ENCODE measurements at places on chromosomes 4 and X.

GRCh38 chrX:139506333-139506732 is 24.2 kb upstream of the F9 start:
- no peak for DNase-seq

DNA sequence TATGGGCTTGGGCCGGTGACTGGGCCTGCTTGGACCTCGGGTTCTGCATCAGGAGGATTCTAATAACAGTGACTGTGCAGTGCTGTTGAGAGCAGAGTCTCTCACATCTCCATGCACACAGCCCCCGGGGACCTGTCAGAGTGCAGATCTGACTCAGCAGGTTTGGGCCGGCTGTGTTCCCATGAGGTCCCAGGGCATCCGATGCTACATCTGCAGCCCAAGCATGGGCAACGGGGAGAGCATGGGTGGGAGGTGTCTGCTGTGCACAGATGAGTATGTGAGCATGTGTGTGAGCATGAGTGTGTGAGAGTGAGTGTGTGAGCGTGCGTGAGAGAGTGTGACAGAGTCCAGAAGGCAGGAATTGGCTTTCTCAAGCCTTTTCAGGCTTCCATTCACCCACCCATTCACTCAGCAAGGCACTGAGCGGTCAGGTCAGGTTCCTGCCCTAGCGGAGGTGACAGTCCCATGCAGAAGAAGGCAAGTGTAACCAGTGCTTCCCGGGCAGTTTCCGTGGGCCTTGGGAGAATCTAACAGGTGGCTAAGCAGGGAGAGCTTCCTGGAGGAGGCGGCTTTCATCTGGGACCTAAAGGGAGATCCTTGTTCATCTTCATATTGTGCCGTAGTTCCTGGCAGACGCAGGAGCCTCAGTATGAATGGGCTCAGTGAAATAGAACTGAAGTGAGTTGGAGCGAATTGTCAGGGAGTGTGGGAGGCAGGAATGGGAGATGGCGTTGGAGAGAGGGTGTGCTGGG is 62.6 kb downstream of the SORCS2 start:
- no peak for DNase-seq

DNA sequence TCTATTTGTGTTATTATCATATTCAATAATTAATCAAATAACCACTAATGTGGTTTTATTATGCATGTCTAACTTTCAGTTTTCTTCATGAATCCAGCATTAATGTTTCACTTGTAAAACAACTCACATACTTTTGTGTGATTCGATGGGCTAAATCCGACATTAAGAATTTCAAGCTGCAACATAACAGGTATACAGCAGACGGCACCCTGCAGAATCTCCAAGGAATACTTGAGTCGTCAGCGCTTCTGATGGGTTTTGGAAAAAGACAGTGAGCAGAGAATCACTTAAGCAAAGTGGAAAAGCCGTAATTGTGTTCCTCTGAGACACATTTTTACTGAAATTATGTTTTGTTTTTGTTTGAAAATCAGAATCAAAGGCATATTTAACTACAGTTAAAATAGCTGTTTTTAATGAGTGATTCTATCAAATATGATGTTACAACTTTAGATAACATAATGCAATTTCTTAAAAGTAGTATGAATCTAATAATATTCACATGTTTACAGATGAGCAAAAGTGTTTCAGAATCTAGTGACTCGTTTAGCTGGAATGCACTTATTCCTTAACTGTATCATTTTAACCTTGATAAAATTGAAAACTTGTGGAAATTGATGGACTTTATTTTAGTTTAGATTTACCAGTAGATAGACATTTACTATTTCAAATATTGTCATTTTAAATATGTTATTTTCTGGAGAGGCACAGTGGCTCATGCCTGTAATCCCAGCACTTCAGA is 514.8 kb downstream of the CCSER1 start:
- DNase-seq, result no peak

GRCh38 chr4:145734576-145735346 is 54.8 kb downstream of the C4orf51 start:
- no peak for DNase-seq

DNA sequence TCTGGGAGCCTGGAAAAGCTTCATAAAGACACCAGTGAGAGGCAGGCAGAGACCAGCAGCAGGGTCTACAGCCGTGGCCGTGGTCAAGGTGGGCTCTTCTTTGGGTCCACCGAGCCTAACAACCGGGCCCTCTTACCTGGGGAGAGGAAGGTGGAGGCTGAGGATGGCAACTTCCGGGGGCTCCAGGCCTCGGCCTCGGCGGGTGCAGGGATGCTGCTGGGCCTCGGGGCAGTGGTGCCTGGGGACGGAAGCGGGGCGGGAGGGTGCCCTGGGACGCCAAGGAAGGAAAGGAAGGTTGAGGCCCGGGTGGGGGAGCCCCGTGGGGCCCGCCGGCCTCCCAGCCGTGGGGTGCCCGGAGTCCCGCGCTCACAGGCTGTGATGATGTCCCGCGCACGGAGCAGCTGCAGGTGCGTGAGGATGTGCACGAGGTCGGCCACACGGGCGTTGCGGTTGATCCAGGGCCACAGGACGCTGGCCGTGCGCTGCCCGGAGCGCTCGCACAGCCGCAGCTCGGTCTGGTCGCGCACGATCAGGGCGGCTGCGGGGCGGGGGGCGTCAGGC is 561 bp downstream of the IRAK1 start:
- no peak for DNase-seq

DNA sequence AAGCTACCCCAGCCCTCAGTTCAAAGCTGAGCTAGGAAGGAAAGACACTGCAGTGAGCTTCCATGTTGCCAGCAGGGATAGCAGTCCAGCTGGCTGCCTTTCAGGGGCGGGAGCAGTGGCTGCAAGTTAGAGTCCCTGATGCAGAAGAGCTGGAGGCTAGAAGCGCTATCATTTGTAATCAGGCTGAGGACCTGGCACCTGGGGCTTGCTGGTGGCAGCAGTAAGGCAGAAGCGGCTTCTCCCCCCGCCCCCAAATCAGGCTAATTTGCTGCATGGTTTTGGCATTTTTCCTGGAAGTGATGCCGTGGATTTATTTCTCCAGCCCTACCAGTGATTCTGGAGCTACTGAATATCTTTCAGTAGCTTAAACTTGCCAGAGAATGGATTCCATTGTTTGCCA is 203.3 kb downstream of the CLCN4 start:
- DNase-seq, result no peak

GRCh38 chrX:40303256-40304077 is 205.7 kb upstream of the BCOR start:
- DNase-seq, result no peak

DNA sequence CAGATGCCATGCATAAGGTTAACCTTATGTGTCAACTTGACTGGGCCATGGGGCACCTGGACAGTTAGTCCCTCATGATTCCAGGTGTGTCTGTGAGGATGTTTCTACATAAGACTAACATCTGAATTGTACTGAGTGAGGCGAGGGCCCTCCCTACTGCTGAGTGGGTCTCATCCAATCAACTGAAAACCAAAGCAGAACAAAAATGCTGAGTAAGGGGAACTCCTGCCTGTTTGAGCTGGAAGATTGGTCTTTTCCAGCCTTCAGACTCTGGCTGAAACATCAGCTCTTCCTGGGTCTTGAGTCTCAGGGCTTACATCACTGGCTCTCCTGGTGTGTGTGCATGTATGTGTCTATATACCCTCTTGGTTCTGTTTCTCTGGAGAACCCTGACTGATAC is 13.8 kb downstream of the NELFA start:
- DNase-seq, result no peak

DNA sequence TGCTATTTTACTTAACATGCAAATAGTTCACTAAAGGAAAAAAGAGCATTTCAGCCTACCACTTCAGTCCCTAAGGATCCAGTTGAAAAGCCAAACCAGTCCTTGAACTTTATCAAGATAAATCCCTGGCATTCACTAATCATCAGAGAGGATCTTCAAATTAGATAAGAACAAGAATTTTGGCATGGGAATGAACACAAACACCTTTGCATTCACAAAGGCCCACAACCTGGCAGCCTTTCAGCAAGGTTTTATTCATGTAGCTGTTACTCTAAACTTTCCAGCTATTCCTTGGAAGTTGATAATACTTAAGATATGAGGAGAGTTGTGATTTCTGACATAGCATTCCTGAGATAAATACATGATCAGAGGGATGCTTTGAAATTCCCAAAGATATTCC is 193.4 kb downstream of the LRBA start:
- no peak for DNase-seq

- peak; percentile 22 for DNase-seq
Measured at GRCh38 chr4:48341776-48342605, 662 bp downstream of the SLAIN2 start.

DNA sequence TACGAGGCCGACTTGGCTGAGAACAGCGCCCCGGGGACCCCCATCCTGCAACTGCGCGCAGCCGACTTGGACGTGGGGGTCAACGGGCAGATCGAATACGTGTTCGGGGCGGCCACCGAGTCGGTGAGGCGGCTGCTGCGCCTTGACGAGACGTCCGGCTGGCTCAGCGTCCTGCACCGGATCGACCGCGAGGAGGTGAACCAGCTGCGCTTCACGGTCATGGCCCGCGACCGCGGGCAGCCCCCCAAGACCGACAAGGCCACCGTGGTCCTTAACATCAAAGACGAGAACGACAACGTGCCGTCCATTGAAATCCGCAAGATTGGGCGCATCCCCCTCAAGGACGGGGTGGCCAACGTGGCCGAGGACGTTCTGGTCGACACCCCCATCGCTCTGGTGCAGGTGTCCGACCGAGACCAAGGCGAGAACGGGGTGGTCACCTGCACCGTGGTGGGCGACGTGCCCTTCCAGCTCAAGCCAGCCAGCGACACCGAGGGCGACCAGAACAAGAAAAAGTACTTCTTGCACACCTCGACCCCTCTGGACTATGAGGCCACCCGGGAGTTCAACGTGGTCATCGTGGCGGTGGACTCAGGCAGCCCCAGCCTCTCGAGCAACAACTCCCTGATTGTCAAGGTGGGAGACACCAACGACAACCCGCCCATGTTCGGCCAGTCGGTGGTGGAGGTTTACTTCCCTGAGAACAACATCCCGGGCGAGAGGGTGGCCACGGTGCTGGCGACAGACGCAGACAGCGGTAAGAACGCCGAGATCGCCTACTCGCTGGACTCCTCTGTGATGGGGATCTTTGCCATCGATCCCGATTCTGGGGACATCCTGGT is 2.4 kb downstream of the PCDH7 start:
- no peak for DNase-seq

DNA sequence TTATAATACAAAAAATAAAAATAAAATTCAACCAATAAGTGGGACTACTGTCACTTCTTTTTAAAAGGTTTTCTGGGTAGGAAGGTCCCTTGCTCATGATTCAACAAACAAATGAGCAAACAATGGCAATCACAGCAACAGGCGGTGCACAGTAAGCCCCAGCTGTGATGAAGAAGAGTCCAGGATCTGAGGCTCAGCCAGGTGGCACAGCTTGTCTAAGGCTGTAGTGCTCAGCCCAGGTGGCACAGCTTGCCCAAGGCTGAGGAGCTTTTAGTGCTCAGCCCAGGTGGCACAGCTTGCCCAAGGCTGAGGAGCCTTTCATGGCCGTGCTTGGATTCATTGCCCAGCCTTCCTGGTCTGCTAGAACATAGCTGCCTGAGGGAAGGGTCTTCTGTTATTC is 75.0 kb downstream of the ZFYVE28 start:
- no peak for DNase-seq

DNA sequence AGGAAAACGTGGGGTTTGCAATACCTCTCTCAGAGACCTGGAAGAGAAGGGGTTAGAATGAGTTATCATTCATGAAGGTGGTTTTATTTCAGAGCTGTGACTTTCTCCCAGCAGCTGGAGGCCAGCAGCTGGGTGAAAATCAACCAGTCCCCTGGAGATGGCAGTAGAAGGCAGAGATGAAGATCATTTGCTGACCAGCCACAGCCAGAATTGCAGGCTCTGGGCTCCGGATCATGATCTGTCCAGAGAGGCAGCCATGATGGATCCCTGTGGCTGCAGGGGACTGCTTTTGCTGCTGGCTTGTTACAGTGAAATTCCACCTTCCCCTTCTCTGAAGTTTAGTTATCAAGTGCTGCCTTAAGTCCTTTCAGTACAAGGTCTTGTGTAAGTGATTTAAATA is 46.9 kb upstream of the TAB3 start:
- DNase-seq, result no peak

GRCh38 chr4:165464376-165464775 is 85.6 kb downstream of the CPE start:
- DNase-seq, result no peak

DNA sequence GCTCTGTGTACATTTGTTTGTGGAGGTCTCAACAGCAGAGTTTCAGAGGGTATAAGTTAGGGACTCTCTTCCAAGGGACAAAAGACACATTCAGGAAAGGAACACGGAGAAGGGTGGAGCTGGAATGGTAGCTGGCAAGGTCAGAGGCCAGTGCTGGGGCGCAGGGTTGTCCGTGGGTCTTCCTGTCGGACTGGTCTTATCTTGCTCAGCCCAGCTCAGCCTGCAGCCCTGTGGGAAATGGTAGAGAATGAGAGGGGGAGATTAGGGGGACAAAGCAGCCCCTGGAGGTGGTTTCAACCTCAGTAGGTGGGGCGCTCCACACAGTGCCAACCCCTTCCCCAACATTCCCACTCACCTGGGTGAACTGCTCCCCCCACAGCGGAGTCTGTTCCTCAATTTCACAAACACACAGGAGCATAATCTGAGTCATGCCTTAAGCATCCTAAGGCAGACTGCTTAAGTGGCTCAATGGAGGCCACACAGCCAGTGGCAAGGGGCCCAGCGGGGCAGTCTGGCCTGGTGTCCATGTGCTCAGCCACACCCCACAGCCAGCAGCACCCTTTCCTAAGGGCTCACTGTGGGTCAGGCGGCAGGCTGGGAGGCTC is 6.9 kb upstream of the HDAC6 start:
- no peak for DNase-seq

GRCh38 chrX:40091691-40092421 is 5.9 kb downstream of the BCOR start:
- no peak for DNase-seq

DNA sequence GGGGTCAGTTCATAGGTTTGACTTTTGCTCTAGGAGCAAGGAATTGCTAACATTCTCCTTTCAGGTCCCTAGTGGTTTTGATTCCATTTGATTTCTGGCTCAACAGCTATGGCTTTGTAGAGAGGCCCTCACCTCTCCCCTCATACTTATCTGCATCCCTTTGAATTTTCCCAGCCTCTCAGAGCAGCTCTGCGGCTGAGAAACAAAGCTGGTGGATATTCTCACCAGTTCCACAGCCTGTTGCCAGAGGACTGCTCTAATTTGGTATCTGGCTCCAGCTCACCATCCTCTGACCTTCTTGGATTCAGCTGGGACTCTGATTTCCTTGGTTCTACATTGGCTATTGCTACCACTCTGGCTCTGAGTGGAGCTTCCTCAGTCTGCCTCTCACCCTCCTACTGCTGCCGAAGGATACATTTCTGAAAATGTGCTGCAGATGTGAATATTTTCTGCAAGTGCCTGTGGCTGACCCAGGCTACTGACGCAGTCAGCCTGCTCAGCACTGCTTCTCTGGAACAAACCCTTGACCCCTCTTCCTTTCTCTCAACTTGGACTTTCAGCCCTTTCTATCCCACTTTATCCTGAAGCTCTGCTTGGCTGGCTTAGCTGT is 110.9 kb upstream of the ENPEP start:
- DNase-seq, result no peak

DNA sequence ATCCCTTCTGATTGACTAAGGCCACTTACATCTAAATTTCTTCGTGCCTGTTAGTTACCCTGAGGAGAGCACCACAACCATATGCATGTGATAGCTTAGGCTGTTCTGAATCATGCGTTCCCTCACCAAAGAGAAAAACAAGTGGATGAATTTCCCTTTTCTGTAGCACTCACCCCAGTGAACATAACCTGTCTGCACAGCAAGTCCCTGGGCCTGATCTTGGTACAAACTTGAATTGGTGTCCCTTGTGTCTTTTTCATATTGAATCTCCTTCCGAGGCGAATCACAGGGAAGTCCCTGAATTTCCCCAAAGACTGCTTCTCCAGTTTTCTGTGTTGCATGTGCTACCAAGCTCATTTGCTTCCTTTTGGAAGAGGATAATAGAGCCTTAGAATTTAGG is 100.4 kb downstream of the KLHL8 start:
- DNase-seq, result no peak

Measured in activated T-cell treated with anti-CD3 and anti-CD28 coated beads for 24 hours (primary cell).